ENCODE measurements at places on chromosomes 3 and 15. TPM values are rescaled to one million over a fixed set of nuclear protein-coding genes. Genes with fewer than 3 reads are reported as not detected.

DNA sequence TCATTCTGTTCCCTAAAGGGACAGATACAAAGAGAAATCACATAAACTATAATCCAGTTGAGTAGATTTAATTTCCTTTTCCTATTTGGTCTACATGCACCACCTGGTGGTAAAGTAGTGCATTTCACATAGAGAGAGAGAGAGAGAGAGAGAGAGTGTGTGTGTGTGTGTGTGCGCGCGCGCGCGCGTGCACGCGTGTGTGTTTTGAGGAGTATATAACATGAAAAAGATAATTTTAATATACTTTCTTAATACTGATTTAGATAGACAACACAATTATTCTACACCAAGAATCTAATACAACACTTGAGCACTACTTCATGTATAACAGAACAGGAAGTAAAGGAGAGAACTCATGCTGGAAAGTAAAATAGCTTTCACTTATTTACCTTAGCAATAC lies 1.1 kb upstream of the FGF7 start:
- peak; percentile 43 for DNase-seq

DNA sequence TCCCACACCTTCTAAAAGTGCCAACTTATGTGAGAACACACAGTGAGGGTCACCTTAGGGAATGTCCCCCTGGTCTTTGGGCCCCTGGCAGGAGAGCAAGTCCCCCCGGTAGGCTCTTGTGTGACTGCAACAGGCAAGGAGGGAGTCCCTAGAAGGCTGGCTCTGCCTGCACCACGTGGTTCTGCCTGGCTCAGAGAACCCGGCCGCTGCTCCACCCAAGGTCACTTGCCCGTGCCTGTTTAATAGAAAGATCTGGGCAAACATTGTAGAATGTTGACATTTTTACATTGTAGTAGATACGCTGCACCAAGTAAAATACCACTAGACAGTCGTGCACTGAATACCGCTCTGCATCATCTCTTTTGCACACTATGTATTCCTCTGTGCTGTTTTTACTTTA lies 21.9 kb downstream of the GABRA5 start:
- no peak for DNase-seq

DNA sequence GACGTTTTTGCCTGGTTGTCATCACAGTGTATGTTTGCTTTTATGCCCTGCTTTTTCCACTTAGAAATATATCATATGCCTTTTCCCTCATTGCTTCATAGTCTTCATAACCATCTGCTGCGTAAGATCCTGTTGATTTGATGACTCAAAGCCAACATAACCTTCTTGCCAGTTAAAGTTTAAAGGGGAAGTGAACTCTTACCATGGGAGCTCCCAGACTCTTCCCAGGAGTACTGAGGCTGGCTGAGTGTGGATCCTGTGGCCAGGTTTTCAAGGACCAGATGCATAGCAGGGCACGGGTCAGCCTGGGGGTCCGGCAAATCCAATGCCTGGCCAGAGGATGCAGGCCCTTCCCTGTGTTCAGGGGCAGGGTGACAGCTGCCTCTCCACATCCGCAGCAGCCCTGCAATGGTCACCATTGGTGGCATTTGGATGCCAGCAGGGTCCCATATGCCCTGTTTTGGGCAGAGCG lies 42.0 kb upstream of the SACM1L start:
- DNase-seq, result peak; percentile 71

- no peak for DNase-seq
These were observed 6.1 kb upstream of the USP8 start for GRCh38 chr15:50418041-50418583.

Gene PAK6
- 1.8 TPM for total RNA-seq

Gene LTK
- total RNA-seq, result not detected

Gene OCA2
- total RNA-seq, result 4.1 TPM

Data from G401 (cell line).